ENCODE measurements at places on chromosomes 16 and 17. TPM values are rescaled to one million over a fixed set of nuclear protein-coding genes. Genes with fewer than 3 reads are reported as not detected.

DNA sequence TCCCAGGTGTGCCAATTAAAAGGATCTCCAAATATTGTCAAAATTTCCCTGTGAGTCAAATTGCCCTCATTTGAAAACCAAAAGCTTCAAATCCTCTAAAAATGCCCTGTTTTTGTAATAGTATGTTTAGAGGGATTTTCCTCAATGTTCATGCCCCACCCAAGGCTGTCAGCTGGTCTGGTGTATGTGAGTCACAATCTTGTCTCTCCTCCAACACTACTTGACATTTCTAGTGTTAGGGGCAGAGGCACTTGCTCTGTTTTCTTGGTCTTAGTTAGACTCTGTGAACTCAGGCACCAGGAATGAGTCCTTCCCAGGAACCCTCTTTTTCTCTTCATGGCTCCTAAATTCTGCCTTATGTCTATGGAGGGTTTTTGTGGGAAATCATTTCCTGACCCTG lies 634.8 kb downstream of the KCNJ2 start:
- no peaks in the 10 kb centered on the region for H3K4me1 ChIP-seq
- DNase-seq, result no peak
- H3K27me3 ChIP-seq, result no peaks in the 10 kb centered on the region
- H3K27ac ChIP-seq, result no peak overlapping the region
- H3K36me3 ChIP-seq, result no peaks in the 10 kb centered on the region
- no peak overlapping the region for H3K4me3 ChIP-seq

The ADAD2 gene
- total RNA-seq, result 0.38 TPM

DNA sequence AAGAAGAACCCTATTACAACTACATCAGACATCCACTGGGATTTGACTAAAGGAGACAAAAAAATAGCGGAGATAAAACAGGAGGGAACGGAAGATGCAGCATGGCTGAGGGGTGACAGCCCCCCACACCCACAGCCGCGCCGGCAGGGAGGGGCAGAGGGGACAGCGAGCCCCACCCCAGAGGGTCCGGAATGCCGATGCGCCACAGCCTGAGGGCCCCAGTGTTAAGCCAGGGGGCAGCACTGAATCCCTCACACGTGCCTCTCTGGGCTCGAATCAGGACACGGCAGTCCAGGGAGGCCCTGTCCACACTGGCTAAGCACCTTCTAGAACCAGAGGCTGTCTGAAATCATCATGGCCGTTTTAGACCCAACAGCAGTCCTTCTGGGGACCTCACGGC lies 18.8 kb downstream of the MAP1LC3B start:
- H3K36me3 ChIP-seq, result peaks cover 21% of the 10 kb centered on the region
- DNase-seq, result no peak
- H3K4me1 ChIP-seq, result no peaks in the 10 kb centered on the region
- H3K27me3 ChIP-seq, result no peaks in the 10 kb centered on the region

GRCh38 chr17:79033046-79033616 lies 9.2 kb downstream of the C1QTNF1 start:
- H3K27ac ChIP-seq, result no peak overlapping the region
- no peak for DNase-seq
- H3K27me3 ChIP-seq, result no peaks in the 10 kb centered on the region
- H3K36me3 ChIP-seq, result no peaks in the 10 kb centered on the region
- H3K4me3 ChIP-seq, result no peak overlapping the region
- H3K4me1 ChIP-seq, result no peaks in the 10 kb centered on the region

The CCT6B gene
- total RNA-seq, result 1.3 TPM

The KRTAP2-3 gene
- total RNA-seq, result not detected

The KRTAP4-6 gene
- not detected for total RNA-seq

DNA sequence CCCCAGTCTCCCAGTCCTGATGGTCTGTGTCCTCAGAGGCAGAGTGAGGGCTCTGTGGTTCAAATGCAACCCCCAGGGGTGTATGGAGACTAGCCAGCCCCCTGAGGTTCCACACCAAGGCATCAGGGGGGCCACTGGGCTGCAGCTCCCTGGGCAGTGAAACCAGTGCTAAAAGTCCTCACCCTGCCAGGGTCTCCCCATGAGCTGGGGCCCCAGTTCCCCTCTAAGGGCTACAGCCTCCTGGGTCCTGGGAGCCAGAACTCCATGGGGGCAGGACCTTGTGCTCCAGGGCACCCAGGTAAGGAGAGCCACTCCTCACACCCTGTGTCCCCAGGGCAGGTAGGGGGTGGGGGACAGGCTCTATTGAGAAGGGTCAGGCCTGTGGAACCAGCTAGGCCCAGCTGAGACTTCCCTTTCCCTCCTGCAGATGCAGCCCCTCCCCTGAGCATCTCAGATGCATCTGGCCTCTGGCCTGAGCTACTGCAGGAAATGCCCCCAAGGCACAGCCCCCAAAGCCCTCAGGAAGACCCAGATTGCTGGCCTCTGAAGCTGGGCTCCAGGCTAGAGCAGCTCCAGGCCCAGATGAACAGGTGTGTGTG lies 6.4 kb upstream of the DCAF7 start:
- H3K4me3 ChIP-seq, result no peak overlapping the region
- H3K27me3 ChIP-seq, result no peaks in the 10 kb centered on the region
- DNase-seq, result no peak
- no peaks in the 10 kb centered on the region for H3K36me3 ChIP-seq

DNA sequence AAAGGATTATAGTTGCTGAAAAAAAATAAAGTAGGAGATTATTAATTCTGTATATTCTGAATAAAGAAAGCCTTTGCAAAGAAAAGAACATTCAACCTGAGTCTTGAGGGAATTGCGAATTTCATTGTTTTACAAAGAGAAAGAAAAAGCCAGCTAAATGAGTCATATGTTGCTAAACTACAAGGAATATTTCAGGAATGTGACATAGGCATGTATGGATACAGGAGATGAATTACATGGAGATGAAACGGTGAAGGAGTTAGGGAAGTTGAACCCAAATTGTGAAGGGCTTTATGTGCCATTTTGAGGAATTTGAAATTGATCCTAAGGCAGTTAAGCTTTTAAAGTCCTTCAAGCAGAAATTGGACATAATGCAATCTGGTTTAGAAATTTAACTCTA lies 177.3 kb upstream of the RBL2 start:
- H3K4me3 ChIP-seq, result no peak overlapping the region
- H3K27me3 ChIP-seq, result no peaks in the 10 kb centered on the region
- H3K27ac ChIP-seq, result no peak overlapping the region

DNA sequence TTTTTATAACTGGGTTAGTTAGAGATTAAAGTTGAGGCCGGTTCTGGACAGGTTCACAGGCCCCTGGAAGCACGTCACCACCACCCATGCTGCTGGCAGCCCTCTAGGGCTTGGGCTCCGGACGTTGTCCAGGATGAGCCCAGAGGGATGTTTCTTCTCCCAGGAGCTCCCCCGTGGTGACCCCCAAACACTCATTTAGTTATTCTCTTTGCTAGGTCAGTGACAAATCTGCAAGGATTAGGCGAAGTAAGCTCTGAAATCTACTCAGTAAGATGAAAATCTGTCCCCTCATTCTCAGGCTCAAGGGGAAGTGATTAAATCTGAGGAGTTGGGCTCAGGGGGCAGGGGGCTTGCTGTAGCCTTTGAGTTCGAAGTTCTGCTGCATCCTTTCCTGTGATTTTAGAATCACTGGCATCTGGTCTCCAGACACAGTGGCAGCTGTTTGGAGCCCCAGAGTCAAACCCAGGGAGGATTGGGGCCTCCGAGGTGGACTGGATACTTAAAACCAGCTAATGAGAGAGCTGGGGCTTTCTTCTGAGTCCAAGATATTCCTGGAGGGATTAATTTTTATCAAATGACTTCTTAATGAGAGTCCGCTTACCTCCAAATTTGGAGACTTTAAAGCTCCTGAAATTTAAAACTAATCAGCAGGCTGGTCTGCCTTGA lies 49.2 kb upstream of the HS3ST2 start:
- H3K36me3 ChIP-seq, result no peaks in the 10 kb centered on the region
- no peak overlapping the region for H3K27ac ChIP-seq
- no peak overlapping the region for H3K4me3 ChIP-seq
- DNase-seq, result no peak
- H3K4me1 ChIP-seq, result no peaks in the 10 kb centered on the region

DNA sequence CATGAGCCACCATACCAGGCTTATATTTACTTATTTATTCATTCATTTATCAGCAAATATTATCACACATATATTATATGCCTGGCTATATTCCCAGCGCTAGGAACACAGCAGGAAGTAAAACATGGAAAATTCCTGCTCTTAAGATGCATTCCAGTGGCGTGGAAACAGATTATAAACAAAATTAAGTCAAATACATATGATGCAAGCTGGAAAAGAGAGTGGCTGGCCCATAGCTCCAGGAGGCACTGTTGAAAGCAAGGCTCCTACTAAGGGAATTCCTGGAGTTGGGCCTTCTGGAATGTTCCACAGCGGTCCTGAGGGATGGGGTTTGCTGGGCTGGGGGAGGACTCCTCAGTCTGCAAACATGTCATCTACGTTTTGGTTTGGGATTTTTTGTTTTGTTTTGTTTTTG lies 18.4 kb downstream of the ADCY9 start:
- H3K27ac ChIP-seq, result no peak overlapping the region
- no peaks in the 10 kb centered on the region for H3K4me1 ChIP-seq
- H3K4me3 ChIP-seq, result no peak overlapping the region
- no peaks in the 10 kb centered on the region for H3K27me3 ChIP-seq
- no peak for DNase-seq

DNA sequence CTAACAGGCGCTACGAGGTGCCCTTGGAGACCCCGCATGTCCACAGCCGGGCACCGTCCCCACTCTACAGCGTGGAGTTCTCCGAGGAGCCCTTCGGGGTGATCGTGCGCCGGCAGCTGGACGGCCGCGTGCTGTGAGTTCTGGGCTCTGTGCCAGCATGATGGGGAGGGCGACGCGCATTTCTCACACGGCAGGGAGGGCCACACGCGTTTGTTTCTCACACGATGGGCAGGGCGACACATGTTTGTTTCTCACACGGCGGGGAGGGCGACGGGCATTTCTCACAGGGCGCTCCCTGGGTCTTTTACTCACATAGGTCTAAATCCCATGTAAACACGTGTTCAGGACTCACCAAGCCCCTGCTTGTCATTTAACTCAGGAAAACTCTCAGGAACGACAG lies 4.4 kb downstream of the GAA start:
- DNase-seq, result no peak
- peaks cover 4% of the 10 kb centered on the region for H3K27me3 ChIP-seq
- H3K36me3 ChIP-seq, result no peaks in the 10 kb centered on the region
- peaks cover 39% of the 10 kb centered on the region for H3K4me1 ChIP-seq

The SLFN12 gene
- total RNA-seq, result 9.7 TPM

The DGKE gene
- total RNA-seq, result 8.9 TPM

DNA sequence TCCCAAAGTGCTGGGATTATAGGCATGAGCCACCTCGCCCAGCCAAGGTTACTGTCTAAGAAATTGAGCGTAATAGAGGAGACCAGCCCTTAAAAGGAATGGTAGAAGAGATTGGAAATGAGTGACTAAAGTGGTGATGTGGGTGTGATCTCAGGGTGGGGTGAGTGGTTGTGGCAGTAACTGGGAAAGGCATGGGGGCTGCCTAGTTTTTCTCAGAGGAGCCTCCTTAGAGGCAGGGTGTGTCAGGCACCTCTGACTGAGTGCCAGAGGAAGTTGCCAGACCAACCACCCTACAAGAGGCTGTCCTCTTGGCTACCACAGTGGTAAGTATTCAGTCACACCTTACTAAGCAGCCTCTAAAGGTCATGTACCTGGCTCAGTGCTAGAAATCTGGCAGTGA lies 8.9 kb downstream of the DUS2 start:
- no peak for DNase-seq
- peaks cover 24% of the 10 kb centered on the region for H3K36me3 ChIP-seq
- H3K27ac ChIP-seq, result no peak overlapping the region

The CD300E gene
- total RNA-seq, result 0.33 TPM

DNA sequence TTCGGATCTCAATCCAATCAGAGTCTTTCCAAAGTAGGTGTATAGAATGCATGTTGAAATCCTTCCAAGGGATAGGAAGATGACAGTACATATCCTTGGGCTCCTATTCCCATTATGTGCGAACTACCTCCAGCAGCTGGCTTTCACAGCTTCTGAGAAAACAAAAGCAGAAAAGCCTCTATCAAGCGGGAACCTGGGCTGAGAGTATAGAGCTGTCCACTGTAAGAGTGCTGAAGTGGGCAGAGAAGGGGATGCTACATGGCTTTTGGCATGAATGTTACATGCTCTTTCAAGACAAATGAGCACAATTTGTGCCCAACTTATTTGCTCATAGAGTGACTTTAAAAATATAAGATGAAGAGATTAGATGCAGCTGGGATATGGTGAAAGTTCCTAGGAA lies 993.5 kb downstream of the CDH8 start:
- H3K27ac ChIP-seq, result no peak overlapping the region
- H3K4me1 ChIP-seq, result no peaks in the 10 kb centered on the region
- H3K27me3 ChIP-seq, result no peaks in the 10 kb centered on the region

DNA sequence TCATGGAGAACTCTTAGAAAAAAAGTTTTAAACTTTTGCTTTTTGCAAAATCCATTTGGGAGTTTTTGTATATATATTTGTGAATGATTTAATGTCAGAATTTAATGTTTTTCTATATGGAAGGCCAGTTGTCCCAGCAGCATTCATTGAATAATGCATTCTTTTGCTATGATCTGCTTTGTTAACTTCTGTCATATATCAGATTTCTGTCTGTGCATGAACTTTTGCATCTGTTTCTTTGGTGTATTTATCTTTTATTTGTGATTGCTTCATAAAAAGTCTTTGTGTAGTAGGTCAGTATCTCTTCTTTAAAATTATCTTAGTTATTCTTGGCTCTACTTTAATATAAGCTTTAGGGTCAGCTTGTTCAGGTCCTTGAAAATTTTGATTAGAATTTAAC lies 84.2 kb downstream of the MAP2K4 start:
- no peak overlapping the region for H3K27ac ChIP-seq
- H3K27me3 ChIP-seq, result no peaks in the 10 kb centered on the region
- no peaks in the 10 kb centered on the region for H3K4me1 ChIP-seq
- no peak overlapping the region for H3K4me3 ChIP-seq
- DNase-seq, result no peak

- no peak overlapping the region for H3K4me3 ChIP-seq
- H3K36me3 ChIP-seq, result no peaks in the 10 kb centered on the region
- no peak overlapping the region for H3K27ac ChIP-seq
- DNase-seq, result no peak
- H3K27me3 ChIP-seq, result no peaks in the 10 kb centered on the region
These were observed 250.8 kb downstream of the STX8 start for GRCh38 chr17:9324864-9325263.

DNA sequence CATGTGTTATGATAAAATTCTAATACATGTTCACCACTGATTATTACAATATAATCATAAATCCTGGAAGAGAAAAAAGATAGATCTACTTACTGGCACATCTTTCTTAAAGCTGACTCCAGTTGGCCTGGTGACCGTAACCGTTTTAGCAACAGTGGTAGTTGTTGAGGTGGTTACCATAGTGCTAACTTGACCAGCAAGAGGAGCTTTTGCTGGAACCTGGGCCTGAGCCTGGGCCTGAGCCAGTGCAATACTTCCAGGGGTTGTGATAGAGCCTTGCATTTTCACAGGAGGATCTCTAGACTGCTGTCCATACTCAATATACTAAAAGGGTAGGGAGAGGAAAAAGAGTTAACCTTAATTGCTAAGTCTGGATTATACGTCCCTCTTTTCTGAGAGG lies 36.2 kb downstream of the SETD6 start:
- H3K27me3 ChIP-seq, result no peaks in the 10 kb centered on the region
- H3K4me3 ChIP-seq, result no peak overlapping the region
- H3K4me1 ChIP-seq, result no peaks in the 10 kb centered on the region
- H3K36me3 ChIP-seq, result peaks cover 31% of the 10 kb centered on the region
- DNase-seq, result no peak

The P2RX1 gene
- 3.6 TPM for total RNA-seq

All from thymus (tissue), 14 donors.